Esophagus squamous epithelium (tissue), 5 donors: ENCODE measurements at places on chromosomes 6 and 20. TPM values are rescaled to one million over a fixed set of nuclear protein-coding genes. Genes with fewer than 3 reads are reported as not detected.

KIF25 gene
- total RNA-seq, result 0.26 TPM

GCNT2 gene
- 7.5 TPM for total RNA-seq

HLA-DOA gene
- total RNA-seq, result 2.6 TPM

PPIL6 gene
- total RNA-seq, result 3.6 TPM

B3GAT2 gene
- total RNA-seq, result not detected

ATP6V1G2 gene
- total RNA-seq, result not detected

GRIK2 gene
- not detected for total RNA-seq
